ENCODE measurements at places on chromosomes 7 and 10.

GRCh38 chr10:22554461-22555182, 159.8 kb downstream of the PIP4K2A start:
- DNase-seq: no peak

- no peak for DNase-seq
Measured at GRCh38 chr10:53570221-53570620, 797.6 kb upstream of the MBL2 start.

DNA sequence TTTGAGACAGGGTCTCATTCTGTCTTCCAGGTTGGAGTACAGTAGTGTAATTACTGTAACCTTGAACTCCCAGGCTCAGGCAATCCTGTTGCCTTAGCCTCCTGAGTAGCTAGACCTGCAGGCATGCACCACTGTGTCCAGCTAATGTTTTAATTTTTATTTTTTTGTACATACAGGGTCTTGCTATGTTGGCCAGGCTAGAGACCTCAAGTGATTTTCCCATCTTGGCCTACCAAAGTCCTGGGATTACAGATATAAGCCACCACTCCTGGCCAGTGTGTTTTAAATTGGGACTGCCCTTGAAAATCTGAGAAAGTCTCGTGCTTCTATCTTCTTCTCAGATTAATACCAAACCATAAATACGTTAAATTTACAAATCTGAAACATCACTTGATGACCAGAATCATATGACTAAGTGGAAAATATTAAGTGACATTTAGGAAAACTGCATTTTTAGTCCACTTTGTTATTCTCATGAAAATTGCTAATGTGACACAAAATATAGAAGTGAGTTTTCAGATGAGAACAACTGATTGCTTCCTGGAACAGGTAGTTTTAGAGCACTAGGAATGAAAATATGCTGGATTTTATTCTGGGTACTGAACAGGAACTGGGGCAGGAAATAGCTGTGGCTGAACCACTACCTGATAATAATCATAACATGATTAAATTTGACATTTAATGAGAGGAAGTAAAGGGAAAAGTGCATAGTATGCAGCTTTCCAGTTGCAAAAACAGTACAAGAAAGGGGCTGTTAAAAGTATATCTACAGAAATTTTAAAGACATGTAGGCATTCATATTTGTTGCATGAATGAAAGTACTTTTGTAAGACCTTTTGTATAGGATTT, 4.2 kb downstream of the PHTF2 start:
- DNase-seq: no peak

GRCh38 chr10:61618388-61618961, 44.3 kb upstream of the CABCOCO1 start:
- no peak for DNase-seq

DNA sequence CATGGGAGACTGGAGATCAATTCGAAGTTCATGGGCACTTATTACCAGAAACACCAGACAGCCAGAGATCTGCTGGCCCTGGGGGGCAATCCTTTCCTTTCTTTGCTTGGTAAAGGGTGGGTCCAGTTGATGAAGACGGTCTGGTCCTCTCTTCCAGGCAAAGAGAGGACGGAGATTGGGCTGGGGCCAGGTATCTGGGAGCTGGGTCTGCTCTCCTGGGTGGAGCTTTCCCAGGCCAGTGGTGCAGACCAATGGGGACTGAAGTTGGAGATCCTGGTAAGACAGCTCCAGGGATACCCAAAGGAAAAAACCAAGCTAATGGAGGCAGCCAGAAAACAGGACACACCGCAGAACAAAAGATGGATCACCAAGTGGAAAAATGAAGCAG, 18.3 kb downstream of the NOD1 start:
- no peak for DNase-seq

GRCh38 chr7:2362385-2363088, 7.9 kb downstream of the EIF3B start:
- DNase-seq: no peak

- DNase-seq: no peak
Measured at GRCh38 chr10:3106928-3107425, 39.6 kb downstream of the PFKP start.

- no peak for DNase-seq
Measured at GRCh38 chr7:45387837-45388236, 186.3 kb upstream of the ADCY1 start.

GRCh38 chr7:125908711-125909110, 979.1 kb upstream of the POT1 start:
- no peak for DNase-seq
